NCI-H187 (cell line): ENCODE measurements at places on chromosomes 12 and 14.

GRCh38 chr12:91178139-91178561 lies 4.5 kb downstream of the DCN start:
- no peak for DNase-seq

GRCh38 chr12:45446013-45446412 lies 230.1 kb downstream of the ANO6 start:
- DNase-seq = no peak

GRCh38 chr12:94264736-94265485 lies 116.5 kb downstream of the PLXNC1 start:
- DNase-seq = no peak

- no peak for DNase-seq
Measured at GRCh38 chr14:38143170-38143569, 64.5 kb upstream of the SSTR1 start.

DNA sequence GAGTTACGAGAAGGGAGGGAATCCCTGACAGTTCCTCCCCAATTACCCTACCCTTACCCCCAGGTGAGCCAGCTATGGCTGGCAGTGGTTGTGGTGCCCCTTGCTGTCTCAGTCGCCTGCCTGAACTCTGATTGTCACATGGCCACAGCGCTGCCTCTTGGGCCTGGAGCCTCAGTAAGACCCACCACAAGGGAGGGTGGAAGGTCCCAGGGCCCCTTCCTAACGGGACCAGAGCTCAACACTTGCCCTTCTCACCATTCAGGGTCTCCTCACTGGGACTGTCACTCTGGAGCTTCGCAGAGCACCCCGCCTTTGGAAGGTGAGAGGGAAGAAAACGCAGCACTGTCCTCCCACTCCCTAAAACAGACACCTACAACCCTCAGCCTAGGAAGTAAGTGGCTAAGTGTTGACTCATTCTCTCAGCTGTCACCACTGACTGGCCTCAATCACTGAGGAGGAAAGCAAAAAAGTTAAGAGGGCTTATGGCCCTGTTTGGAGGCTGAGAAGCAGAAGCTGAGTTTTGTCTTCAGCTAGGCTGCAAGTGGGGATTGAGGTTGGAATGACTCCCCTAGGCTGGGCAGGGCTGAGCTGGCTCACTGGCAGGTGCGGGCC lies 1.0 kb downstream of the TMEM253 start:
- DNase-seq = no peak
